ENCODE measurements at places on chromosomes 5 and 9.

- DNase-seq: peak; percentile 75
Observed at GRCh38 chr9:95023217-95024003, 294.1 kb downstream of the FANCC start.

DNA sequence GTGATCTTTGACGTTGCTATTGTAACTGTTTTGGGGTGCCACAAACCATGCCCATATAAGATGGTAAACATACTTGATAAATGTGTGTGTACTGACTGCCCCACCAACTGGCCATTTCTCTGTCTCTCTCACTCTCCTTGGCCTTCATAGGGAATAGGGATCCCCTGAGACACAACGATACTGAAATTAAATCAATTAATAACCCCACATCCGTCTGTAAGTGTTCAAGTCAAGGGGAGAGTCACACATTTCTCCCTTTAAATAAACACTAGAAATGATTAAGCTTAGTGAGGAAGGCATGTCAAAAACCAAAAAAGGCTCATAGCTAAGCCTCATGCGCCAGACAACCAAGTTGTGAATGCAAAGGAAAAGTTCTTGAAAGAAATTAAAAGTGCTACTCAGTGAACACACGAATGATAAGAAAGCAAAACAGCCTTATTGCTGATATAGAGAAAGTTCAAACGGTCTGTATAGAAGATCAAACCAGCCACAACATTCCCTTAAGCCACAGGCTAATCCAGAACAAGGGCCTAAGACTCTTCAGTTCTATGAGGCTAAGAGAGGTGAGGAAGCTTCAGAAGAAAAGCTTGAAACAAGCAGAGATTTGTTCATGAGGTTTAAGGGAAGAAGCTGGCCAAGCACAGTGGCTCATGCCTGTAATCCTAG lies 111.1 kb downstream of the UGCG start:
- DNase-seq: no peak

GRCh38 chr5:77437194-77437593 lies 54.9 kb downstream of the WDR41 start:
- DNase-seq: no peak

DNA sequence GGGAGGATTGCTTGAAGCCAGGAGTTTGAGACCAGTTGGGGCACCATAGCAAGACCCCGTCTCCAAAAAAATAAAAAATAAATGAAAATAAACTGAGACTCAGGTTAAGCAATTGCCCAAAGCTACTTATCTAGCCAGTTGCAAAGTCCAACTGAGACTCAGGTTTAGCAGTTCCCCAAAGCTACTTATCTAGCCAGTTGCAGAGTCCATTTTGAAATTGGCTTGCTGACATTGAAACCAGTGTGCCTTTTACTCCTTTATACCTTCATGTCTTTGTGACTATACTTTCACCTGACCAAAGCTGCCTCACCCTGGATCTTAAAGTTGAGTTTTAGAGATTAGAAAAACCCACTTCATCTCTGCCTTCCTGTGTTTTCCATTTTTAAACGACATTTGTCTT lies 66.5 kb downstream of the GALNT10 start:
- no peak for DNase-seq

DNA sequence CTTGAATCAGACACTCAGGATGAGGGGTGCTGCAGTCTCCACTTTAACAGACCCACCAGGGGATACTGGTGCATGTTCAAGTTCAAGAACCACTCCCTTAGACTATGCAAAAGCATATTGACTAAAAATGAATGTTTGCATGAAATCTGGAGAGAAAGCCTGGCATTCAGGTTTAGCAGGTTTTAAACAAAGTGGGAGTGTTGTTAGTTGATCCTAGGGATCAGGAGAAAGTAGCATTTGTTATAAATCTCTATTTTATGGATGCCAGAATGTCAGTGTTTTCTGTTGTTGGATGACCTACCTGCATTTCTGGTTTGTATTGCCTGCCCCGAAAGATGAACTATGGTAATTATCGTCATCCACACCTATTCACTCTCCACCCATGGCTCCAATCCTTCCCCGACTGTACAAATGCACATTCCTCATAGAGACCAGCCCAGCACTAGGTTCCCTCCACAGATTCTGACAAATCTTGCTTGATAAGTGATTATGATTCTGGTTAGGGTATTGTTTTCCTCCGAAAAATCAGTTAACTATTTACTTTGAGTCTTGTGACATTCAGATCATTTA lies 17.2 kb downstream of the TMEM252 start:
- no peak for DNase-seq

- DNase-seq: no peak
Observed at GRCh38 chr9:105359892-105360291, 87.9 kb upstream of the FSD1L start.

DNA sequence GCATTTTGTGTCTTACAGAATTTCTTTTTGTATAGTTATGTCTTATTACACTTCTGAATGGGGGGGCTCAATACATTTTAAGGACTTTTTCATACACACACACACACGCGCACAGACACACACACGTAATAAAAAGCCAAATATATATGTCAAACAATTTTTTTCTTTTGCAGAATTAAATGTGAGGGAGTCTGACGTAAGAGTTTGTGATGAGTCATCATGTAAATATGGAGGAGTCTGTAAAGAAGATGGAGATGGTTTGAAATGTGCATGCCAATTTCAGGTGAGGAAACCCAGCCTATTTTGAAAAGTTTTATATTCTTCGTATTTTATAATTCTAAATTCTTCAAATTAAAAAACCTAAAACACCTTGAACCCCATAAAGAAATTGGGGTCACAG lies 25.6 kb downstream of the TMEFF1 start:
- DNase-seq: no peak

DNA sequence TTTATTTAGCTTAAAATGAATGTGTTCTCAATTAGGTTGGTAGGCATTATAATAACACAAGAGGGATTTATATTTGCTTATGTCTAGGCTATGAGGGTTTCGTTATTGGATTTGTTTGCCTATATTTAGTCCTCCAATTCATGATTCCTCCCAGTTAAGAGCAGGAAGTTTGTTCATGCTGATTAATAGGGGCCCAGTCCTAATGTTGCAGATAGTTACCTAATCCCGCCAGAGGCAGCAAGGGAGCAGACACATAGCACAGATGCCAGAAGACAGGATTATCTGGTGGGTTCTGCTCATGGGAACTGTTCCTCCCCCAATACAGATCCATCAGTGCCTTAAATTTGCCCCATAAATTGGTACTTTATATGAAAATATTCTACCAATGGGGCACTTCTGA lies 100.8 kb upstream of the TLE4 start:
- DNase-seq: no peak

GRCh38 chr5:74394528-74394915 lies 246.0 kb downstream of the ENC1 start:
- no peak for DNase-seq

- DNase-seq: peak; percentile 61
Observed at GRCh38 chr9:108439947-108440346, 415.8 kb downstream of the ACTL7B start.

GRCh38 chr9:7979611-7980010 lies 180.0 kb upstream of the DMAC1 start:
- no peak for DNase-seq

GRCh38 chr5:96569770-96570169 lies 92.4 kb upstream of the CAST start:
- DNase-seq: no peak

DNA sequence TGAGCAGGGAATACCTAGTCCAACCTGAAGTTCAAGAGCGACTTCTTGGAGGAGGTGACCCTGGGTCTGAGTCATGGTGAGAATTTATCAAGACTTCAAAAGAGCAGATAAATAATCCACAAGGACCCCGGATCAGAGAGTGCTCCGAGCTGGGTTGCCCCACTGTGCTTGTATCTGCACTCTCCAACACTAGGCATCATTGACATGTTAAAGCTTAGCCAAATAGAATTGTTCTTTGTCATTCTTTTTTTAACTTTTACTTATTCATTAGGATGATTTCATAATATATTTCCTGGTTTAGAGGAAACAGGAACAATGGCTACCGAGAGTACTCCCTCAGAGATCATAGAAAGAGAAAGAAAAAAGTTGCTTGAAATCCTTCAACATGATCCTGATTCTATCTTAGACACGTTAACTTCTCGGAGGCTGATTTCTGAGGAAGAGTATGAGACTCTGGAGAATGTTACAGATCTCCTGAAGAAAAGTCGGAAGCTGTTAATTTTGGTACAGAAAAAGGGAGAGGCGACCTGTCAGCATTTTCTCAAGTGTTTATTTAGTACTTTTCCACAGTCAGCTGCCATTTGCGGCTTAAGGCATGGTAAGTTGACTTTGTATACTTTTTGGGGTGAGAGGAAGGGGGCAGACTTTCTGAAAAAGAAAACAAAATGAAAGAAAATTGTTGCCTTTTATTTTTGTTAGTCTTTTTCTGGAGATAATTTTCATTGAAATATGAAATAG lies at the start of gene CARD6:
TSS of gene CARD6 (plus strand) at position 300 of the 738 bp plus-strand sequence. CDS start at position 316, 16 bp downstream.
- DNase-seq: peak; percentile 16

- DNase-seq: no peak
Observed at GRCh38 chr5:115166744-115167393, 2.8 kb downstream of the TRIM36 start.

DNA sequence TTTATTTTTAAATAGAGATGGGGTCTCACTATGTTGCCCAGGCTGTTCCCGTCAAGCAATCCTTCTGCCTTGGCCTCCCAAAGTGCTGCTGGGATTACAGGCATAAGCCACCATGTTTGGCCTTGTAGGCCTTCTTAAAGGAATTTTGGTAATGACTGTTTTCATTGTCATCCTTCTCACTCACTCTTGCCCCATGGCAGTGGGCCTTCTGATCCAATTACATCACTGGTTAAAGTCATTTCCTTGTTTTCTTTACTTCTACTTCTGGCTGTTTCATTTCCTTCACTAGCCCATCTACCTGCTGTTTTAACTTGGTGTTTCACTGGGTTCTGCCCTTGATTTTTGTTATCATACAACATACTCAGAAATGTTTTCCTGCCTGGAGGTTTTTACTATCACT lies 20.1 kb upstream of the NIM1K start:
- no peak for DNase-seq

GRCh38 chr5:30839956-30840355 lies 353.5 kb upstream of the CDH6 start:
- no peak for DNase-seq

DNA sequence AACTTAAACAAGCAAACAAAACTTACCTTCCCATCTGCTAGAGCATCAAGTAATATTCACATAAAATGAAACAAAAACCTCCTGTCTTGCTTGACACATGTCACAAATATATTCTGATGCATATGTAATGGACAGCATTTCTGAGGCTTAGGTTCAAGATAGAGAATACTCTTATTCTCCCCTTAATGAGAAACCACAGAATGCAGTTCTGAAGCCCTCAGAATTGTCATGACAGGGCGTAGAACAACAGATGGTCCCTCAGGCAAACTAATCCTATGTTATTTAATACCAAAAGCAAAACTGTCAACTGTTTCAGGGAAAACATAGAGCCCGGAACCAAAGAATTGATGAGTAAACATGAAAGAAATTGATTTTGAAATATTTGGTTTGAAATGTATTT lies 229.9 kb upstream of the RIOK2 start:
- DNase-seq: no peak

- no peak for DNase-seq
Observed at GRCh38 chr9:129068990-129069861, 11.7 kb upstream of the DOLPP1 start.

GRCh38 chr9:126672634-126673284 lies 59.0 kb downstream of the LMX1B start:
- DNase-seq: no peak

DNA sequence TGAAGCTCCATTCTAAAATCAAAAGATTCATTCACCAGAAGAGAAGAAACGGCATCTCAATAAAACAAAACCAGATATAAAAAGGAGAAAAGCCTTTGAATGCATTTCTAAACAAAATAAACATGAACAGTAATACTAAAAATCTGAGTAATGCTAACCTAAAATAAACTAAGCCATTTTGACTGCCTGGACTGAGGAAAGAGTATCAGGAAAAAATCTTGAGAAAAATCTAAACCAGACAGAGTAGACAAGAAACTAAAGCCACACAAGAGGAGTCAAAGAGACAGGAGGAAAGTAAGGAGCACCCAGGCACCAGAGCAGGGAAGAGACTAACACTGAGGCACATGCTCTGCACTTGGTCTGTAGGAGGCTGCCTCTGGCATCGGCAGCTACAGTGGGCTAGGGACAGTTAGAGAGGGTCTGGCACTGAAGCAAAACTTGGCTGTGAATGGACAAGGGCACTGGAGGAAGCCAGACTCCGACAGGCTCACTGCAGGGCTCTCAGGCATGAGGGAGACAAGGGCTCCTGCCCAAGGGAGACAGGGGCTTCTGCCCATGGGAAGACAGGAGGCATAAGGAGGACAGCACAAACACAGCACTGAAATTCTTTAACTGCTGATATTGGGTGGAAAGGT lies 50.2 kb downstream of the DROSHA start:
- DNase-seq: no peak

DNA sequence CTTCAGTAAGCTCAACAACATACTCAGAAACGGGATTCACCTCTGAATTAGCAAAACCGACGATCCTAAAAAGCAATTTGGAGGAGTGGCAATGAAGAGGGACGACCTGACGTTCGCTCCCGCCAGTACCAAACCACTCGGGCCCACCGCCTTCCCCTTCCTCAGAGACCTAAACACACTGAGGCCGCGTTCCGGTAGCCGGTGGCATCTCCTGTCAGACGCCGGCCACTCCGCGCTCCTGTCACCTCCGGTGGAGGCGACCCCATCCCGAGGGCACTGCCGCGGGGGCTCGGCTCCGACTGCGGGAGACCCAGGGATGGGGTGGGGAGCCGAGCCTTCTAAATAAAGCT lies 617 bp downstream of the PPP6C start:
- peak; percentile 19 for DNase-seq

GRCh38 chr9:37104183-37104889 lies 16.0 kb upstream of the ZCCHC7 start:
- DNase-seq: peak; percentile 79

- DNase-seq: no peak
Observed at GRCh38 chr9:4106081-4106759, 193.6 kb downstream of the GLIS3 start.

DNA sequence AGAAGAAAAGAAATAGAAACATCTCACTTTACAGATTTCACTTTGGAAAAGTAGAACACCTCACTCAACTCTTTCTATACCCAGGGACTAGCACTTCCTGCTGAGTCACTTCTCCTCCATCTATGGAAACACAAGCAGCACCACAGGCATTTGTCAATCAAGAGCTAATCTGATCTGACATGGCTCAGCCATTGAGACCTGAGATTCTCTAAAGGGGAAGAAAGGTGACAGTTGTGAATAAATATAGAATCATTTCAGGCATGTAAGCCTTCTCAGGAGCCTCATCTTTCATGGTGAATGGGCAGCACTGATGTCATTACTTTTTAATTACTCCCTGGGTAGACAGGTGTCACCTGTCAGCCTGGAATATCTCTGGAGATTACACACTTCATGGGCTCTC lies 559.8 kb downstream of the HINT1 start:
- DNase-seq: no peak

- DNase-seq: no peak
Observed at GRCh38 chr5:124980163-124980941, 233.9 kb upstream of the ZNF608 start.

GRCh38 chr9:14189578-14189977 lies 124.4 kb downstream of the NFIB start:
- DNase-seq: no peak

All from AG20443 (cell line).